ENCODE measurements at places on chromosomes 5 and 9. TPM values are rescaled to one million over a fixed set of nuclear protein-coding genes. Genes with fewer than 3 reads are reported as not detected.

Gene UGCG
- total RNA-seq = 20.4 TPM

Gene MZB1
- total RNA-seq = 6.4 TPM

Gene OTULINL
- total RNA-seq = 19.6 TPM

DNA sequence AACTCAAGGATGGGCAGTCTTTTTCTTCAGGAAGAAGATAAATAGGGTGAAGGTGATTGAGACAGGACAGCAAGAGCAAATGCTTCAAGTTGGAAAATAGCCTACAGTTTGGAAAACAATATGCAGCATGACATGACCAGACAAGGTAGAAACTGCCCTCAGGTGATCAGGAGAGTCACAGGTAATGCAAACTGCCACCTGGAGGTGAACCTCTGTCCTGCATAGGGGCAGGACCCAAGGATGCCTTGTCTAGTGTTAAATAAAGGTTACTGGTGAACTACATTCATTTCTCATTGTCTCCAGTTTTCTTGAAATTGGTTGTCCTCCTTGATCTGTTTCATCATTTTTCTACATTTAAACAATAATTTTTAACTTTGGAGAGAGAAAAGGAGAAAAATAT lies 232.1 kb downstream of the SEMA5A start:
- H3K27me3 ChIP-seq = no peaks in the 10 kb centered on the region
- no peaks in the 10 kb centered on the region for H3K36me3 ChIP-seq
- no peak overlapping the region for H3K27ac ChIP-seq
- DNase-seq = no peak
- no peak overlapping the region for H3K4me3 ChIP-seq

DNA sequence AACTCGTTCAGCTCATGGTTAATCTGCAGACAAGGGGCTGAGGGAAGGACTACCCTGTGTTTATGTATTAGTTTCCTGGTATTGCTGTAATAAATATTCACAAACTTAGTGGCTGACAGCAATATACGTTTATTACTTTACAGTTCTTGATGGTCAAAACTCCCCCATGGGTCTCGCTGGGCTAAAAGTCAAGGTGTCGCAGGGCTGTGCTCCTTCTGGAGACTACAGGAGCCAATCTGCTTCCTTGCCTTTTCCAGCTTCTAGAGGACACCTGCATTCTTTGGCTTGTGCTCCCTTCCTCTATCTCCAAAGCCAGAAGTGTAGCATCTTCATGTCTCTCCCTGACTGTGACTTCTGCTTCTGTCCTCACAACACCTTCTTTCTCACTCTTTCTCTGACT lies 653.8 kb upstream of the RIOK2 start:
- no peaks in the 10 kb centered on the region for H3K36me3 ChIP-seq
- no peaks in the 10 kb centered on the region for H3K4me1 ChIP-seq
- H3K27ac ChIP-seq = no peak overlapping the region
- no peaks in the 10 kb centered on the region for H3K27me3 ChIP-seq
